ENCODE measurements at places on chromosomes 3 and 15.
A peak's percentile ranks its signal among the peaks of the same experiment; 100 is the strongest.

DNA sequence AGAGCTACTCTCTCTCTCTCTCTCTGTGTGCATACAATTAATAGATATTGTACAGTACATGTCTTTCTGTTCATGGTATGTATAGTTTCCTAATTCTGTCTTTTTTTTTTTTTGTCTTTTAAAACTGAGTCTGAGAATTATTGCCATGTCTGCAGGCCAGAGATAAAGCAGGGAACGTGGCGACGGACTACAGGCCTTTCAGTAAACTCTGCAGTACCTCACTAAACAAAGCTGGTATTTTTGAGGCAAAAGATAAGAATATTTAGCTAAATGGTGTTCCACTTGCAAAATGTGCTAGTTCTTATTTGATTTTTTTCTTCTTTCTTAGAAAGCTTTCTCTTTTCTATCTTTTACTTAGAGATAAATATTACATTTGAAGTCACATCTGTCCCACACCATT is 44.0 kb upstream of the EHHADH start:
- DNase-seq: no peak

GRCh38 chr3:190863119-190863465 is 598 bp upstream of the GMNC start:
- no peak for DNase-seq

- DNase-seq: peak; percentile 27
These were observed 120.7 kb downstream of the LMLN start for GRCh38 chr3:198080521-198081384.

DNA sequence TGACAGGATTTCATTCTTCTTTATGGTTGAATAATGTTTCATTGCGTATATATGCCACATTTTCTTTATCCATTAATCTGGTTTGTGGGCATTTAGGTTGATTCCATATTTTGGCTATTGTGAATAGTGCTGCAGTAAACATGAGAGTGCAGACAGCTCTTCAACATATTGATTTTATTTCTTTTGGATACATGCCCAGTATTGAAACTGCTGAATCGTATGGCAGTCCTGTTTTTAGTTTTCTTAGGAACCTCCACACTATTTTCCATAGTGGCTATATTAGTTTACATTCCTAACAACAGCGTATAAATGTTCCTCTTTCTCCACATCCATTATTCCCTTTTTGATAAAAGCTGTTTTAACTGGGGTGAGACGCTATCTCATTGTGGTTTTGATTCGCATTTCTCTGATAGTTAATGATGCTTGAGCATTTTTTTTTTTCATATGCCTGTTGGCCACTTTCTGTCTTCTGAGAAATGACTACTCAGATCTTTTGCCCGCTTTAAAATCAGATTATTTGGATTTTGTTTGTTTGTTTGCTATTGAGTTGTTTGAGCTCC is 21.7 kb downstream of the AQP9 start:
- DNase-seq: no peak

- DNase-seq: no peak
These were observed 82.8 kb upstream of the CDV3 start for GRCh38 chr3:133490468-133491351.

GRCh38 chr3:52834871-52835501 is at the start of gene MUSTN1:
MUSTN1 (minus strand) TSS chr3:52835019; CDS start chr3:52834948, 71 bp downstream.
- DNase-seq: no peak

- DNase-seq: no peak
These were observed 363.3 kb downstream of the ULK4 start for GRCh38 chr3:41598402-41599126.

DNA sequence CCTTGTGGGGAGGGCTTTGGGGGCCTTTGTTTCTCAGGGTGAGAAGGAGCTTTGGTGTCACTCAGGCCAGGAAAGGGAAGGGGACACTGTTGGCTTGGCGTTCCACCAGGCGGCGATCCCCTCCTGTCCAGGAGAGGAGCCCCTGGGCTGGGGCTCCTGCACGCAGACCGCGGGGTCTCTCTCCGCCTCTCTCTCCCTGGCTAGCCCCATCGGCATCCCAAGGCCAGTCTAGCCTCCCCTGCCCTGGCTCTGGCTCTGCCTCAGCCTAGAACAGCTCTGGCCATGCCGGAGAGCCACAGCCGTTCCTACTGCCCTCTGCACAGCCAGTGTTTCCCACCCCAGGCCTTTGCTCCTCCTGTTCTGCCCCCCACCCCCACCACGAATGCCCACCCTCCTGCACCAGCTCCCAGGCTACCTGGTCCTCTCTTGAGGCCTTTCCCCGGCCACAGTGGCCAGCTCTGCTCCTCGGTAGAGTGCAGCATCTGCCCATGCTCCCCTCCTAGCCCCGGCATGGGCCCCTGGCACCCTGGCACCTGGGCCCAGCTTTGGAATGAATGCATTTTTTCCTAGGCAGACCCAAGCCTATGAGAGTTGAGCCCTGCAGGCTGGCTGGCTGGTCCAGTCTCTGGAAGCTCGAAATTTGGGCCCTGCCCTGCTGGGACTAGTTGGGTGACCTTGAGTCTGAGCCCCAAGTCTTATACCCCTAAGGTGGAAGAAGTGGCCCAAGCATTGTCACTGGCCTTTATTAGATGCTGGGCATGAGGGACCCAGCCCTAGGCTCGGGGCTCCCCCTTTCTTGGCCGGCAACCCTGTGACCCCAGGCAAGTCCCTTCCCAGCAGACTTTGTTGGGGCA is 2.4 kb downstream of the PLXNA1 start:
- no peak for DNase-seq

GRCh38 chr3:10419637-10420232 is 85.7 kb downstream of the ATP2B2 start:
- DNase-seq: no peak

DNA sequence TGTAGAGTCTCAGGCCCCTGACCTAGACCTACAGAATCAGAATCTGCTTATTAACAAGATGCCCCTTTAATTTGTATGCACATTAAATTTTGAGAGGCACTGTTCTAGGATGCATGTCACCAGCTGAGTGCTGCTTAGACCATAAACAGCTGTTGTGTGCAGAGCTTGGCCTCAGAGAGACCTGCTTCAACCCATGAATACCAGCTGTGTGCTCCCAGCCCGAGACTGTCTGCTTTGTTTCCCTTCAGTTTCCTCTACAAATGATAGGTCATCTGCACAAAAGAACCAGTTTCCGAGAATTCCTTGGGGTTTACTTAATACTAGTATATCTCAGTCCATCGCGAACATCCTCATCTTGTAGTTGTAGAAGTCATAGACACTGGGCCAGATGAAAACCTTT is 158.5 kb upstream of the PFN2 start:
- DNase-seq: no peak

- no peak for DNase-seq
These were observed 72.4 kb upstream of the MME start for GRCh38 chr3:155007729-155008128.

DNA sequence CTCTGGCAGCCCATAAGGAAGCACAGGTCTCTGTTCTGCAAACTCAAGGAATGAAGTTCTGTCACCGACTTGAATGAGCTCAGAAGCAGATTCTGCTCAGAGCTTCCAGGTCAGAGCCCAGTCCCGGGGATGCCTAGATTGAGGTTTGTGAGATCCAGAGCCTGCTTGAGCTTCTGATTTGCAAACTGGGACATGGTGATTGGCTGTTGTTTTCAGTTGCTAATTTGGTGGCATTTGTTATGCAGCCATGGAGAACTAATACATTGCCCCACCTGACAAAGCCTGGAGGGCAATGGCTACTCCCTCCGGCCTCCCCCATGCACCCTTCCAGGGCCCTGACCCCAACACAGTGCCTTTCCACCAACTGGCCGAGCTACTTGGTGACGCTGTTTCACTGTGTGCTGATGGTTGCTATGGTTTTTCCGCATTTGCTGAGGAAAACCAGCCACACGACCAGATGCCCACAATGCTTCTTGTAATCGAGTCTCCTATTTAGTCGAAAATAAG is 379.5 kb upstream of the ATP10A start:
- no peak for DNase-seq

DNA sequence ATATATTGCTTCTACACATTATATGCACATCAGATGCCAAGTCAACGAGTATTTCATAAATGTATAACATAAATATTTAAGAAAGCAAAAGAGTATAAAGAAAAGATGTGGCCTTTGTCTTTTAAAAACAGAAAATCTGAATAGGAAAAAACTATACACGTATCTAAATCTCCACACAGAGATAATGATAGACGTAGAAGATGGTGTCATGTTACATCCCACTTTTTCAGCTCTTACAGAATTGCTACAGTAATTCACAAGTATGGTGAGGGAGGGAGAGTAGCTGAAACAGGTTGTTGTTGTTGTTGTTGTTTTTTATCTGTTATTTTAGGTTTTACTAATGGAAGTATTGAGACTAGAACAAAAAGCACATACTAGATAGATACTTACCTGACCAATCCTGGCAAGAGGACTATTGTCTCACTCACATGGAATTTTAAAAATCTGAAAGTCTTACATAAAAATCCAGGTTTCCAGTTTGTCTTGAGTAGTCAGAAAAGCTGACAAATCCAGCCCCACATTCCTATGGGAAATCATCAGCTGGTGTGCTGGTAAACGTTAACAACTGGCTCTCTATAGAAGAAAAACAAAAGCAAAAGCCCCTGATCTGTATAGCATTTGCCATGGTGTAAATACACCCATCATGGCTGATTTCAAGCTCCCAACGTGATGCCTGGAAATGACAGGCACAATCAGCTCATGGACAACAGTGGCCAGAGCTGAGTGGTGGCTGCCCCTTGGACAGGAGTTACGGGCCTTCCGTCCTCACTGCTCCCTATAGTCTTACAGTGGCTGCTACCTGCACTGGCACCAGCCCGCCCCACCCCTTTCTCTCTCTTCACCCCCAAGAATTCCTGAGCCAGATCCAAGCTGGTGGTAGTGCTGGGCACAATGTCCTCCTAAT is 47.4 kb upstream of the VGLL4 start:
- no peak for DNase-seq

DNA sequence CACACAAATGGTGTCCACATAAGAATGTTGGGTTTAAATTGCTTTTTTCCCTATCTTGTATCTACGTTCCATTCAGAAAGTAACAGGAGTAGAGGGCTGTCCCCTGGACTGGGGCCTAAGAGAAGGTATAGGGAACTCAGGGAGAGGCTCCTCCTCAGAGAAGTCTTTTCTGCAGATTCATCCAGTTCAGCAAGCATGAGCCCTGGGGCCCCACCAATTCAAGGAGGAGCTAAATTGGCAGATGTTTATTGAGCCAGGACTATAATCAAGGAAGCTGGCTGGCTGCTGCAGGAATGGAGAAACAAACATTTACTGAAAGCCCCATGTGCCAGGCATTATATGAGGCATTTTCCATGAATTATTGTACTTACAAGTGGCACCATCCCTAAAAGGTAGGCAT is 22.1 kb upstream of the LARS2 start:
- no peak for DNase-seq

DNA sequence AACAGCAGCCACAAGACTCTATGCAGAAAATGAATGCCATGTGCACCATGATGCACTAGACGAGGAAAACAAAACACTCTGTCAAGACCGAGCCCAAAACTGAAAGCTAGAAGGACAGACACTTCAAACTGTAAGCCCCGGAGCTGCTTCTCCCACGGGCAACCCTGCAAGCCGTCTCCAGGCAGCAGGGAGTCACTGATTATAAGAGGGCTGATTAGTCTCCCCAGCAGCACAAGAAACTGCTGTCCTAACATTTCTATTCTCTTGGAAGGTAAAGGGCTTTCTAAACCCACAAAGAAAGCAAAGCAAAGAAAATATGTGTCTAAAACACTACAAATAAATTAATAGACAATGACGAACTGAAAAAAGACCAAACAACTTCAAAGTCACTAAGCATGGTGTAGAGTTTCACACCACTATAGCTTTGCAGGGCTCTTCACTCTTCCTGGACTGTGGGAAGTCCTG is 15.5 kb downstream of the TBC1D2B start:
- no peak for DNase-seq

- no peak for DNase-seq
These were observed 108.4 kb downstream of the MEGF11 start for GRCh38 chr15:66144978-66145725.

GRCh38 chr15:82681371-82681770 is 28.3 kb downstream of the AP3B2 start:
- no peak for DNase-seq

DNA sequence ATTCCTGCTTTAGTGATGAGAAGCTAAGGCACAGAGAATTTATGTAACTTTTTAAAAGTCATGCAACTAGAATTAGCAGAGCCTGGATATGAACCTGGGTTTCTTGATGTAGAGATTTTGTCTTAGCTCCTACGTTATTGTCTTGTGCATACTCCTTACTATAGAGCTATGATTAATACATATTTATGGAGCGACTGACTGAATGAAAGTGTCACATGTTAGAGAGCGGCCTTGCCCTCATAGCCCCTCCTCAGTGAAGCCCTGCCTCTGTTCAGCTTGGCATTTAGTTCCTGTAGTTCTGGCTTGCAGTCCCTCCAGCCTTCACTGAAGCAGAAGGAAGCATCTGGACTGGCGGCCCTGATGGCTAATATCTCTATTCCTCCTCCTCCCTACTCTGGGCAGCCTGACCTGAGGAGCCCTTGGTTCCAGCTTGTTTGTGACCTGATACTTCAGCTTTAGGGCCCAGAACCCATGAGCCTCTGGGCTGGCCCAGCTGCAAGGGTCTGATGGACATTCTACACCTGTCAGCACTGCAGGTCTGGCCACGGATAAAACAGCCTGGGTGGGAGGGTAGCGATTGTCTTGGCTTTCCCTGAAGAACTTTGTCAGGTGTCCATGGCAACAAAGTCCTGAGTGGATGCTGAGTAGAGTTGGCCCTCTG is 13.4 kb upstream of the AGBL1 start:
- no peak for DNase-seq

DNA sequence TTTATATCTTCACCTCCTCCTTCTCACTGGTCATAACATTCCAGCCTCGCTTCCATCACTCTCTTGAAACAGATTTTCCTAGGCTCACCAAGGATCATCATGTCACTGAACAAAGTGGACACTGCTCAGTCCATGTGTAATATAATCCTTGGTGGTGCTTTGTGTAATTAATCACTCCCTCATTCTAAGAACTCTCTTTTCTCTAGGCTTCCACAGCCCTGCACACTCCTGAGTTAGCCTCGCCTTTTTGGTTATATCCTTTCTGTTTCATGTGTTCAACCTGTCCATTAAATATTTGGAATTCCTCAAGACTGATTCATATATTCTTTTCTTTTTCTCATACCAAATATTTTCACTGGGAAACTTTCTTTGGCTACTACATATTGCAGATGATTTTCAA is 440.8 kb downstream of the PYDC2 start:
- no peak for DNase-seq

DNA sequence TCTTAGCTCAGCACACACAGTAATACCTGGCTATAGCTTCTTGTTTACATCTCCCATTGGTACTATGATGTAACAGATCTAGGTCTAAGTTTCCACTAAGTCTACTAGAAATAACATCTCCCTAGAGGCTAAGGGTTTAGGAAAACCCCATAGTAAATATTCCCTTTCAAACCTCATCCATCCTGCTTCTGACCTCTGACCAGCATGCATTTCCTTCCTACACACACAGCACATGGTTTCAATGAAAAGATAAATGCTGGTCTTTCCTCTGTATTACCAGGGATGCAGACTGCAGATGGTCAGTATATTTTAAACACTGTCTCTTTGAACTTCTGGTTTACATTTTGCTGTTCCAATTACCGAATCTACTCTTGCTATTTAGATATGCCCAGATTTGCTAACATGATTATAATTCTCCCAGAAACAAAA is 96.6 kb downstream of the EFL1 start:
- DNase-seq: no peak

- no peak for DNase-seq
These were observed 273.4 kb downstream of the TLE3 start for GRCh38 chr15:69824075-69824876.

GRCh38 chr3:151880416-151880690 is 6.9 kb downstream of the SUCNR1 start:
- DNase-seq: no peak
